Activated CD8-positive, alpha-beta memory T cell treated with anti-CD3 and anti-CD28 coated beads for 1 hour (primary cell): ENCODE measurements at places on chromosomes 12 and 14.

DNA sequence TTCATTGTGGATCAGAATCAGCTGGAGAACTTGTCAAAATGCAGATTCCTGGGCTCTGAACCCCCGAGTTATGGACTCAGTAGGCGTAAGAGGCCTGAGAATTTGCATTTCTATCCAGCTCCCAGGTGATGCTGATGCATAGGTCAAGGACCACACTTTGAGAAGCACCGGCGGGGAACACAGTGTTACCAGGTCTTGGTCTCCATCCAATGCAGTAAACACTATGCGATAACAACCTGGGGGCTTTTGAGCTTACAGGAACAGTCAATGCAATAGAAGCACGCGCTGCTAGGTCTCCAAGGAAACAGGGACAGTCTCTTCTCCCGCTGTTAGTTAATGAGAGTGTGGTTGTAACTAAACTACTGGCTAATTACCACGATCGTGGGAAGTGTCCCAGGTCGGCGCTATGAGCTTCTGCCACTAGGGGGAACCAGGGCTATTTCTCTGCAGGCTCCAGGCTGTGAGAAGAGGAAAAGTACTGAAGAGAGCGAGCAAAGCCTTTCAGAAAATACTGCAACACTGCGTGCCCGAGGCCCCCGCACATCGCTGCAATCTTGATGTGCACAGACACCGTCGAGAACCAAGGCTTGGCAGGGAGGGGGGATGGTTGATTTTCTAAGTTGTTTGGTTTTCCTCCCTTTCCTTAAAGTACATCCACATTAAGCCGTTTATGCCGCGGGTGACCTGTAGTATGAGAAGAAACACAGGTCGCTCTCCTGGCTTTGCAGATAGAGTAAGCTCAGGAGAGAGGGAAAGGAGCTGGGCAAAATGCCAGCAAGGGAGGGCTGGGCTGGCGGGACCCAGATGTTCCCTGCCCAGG is 52.0 kb upstream of the KCNA1 start:
- peak; percentile 10 for DNase-seq

GRCh38 chr14:68639000-68639757 is 153.7 kb downstream of the ZFP36L1 start:
- DNase-seq = no peak

DNA sequence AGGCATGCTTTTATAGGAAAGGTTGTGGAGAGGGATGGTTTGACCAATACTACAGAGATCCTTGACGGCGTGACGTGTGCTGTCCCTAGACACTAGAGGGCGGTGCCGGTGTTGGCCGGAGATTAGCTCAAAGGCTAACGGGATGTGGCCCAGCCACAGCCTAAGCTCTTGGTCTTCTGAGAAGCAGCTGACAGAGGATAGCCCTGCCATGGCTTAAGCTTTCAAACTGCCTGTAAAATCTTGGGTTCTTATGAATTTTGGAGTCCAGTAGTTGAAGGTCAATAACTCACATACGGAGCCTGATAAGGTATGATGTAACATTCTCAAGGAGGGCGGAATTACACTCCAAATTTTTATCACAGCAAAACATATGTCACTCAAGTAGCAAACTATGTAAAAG is 515.7 kb upstream of the ATXN7L3B start:
- DNase-seq = no peak

DNA sequence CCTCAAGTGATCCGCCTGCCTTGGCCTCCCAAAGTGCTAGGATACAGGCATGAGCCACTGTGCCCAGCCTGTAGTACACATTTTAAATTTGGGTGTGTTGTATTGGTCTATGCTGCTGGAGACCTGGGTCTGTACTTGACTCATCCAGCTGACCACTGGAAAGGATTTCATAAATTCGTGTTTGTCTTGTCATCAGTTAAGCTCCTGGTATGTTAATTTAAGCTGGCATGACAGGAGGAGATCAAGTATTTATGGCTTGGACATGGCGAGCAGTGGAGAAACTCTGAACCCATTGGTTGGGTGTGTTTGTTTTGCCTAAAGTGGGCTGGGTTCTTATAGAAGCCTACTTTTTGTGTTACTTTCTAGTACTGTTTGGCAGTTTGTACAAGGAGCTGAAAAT is 24.2 kb downstream of the YY1 start:
- DNase-seq = no peak

GRCh38 chr12:80293759-80294158 is 150.3 kb upstream of the PTPRQ start:
- no peak for DNase-seq

GRCh38 chr12:93966516-93967133 is 181.8 kb upstream of the PLXNC1 start:
- DNase-seq = no peak

GRCh38 chr12:105048315-105048714 is 35.9 kb downstream of the ALDH1L2 start:
- no peak for DNase-seq

DNA sequence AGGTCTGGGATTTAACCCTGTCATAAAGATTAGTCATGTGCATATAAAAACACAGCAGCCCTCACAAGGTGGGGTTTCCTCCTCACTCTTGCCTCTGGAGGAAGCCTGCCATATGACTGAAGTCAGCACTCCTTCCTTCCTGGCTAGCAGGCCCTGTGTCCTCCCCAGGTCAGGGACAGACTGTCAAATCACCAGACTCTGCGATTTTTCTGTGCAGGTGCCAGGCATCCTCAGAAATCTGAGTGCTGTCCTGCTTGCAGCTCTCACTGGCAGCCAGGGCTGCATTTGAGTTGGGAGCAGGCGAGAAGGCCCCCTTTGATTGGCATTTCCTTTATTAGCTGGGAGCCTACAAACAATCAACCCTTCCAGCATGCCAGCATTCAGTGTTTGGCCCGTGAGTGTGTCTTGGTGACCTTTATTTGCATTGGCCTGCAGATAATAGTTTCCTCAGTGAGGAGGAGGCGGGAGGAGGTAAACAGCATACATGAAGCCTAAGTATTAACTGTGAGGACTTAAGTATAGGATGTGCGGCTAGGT is 183.8 kb upstream of the ARHGAP5 start:
- DNase-seq = no peak

DNA sequence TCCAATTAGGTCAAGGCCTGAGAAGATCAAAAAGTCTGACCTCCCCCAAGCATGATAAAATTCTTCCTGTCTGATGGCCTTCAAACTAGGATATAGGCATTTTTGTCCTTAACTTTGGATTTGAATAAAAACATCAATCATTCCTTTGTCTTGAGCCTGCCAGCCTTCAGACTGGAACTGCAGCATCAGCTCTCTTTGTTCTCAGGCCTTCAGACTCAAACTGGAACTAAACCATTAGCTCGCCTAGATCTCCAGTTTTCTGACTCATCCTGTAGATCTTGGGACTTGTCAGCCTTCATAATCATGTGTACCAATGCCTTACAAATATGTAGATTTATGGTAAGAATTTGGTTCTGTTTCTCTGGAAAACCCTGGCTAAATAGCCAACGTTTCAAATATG is 721.7 kb downstream of the GALC start:
- DNase-seq = no peak

- no peak for DNase-seq
Observed at GRCh38 chr14:36579573-36580140, 2.8 kb downstream of the NKX2-8 start.

- DNase-seq = no peak
Observed at GRCh38 chr12:57162553-57163125, 15.2 kb upstream of the LRP1-AS start.

- DNase-seq = no peak
Observed at GRCh38 chr12:24898606-24899005, 50.3 kb downstream of the BCAT1 start.

DNA sequence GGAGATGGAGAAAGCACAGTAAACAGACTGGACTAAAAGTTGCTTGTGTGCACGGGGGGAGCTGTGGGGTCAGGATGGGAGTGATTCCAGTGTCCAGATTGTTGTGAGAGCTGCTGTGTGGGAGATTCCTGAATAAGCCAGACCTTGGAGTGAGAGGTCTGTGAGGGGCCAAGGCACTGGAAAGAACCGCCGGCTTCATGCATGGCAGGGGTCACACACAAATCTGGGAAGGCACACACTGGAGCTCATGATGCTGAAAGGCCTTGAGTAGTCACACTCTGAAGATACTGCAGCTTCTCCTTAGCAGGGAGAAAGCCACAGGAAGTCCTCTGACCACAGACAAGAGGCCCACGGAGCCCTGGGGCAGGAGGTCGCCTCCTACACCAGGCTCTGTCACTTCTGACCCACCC is 23.1 kb downstream of the ADCY6 start:
- DNase-seq = no peak

- no peak for DNase-seq
Observed at GRCh38 chr14:51331486-51332367, 91.7 kb downstream of the TMX1 start.

GRCh38 chr14:57502586-57503254 is 9.1 kb upstream of the CCDC198 start:
- no peak for DNase-seq

- DNase-seq = no peak
Observed at GRCh38 chr12:56188131-56188777, 1.0 kb downstream of the SMARCC2 start.

- DNase-seq = no peak
Observed at GRCh38 chr14:100526057-100526456, 61.2 kb downstream of the BEGAIN start.

DNA sequence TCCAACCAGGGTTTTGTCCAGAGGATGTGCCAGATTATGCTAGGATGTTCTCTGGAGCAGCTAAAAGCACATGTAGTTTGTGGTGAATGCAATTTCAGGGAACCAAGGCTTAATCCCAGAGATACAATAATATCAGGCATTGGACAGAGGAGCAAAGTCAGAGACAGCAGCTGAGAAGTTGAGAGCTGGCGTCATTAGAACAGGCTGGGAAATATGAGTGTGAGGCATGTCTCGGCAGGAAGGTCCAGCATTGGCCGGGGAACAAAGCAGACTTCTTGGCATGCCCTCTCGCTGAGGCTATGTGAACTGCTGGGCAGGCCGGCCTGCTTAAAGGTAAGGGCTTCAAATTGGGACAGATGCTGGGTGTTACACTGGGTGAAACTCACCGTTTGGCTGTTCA is 125.4 kb downstream of the CAND1 start:
- no peak for DNase-seq

DNA sequence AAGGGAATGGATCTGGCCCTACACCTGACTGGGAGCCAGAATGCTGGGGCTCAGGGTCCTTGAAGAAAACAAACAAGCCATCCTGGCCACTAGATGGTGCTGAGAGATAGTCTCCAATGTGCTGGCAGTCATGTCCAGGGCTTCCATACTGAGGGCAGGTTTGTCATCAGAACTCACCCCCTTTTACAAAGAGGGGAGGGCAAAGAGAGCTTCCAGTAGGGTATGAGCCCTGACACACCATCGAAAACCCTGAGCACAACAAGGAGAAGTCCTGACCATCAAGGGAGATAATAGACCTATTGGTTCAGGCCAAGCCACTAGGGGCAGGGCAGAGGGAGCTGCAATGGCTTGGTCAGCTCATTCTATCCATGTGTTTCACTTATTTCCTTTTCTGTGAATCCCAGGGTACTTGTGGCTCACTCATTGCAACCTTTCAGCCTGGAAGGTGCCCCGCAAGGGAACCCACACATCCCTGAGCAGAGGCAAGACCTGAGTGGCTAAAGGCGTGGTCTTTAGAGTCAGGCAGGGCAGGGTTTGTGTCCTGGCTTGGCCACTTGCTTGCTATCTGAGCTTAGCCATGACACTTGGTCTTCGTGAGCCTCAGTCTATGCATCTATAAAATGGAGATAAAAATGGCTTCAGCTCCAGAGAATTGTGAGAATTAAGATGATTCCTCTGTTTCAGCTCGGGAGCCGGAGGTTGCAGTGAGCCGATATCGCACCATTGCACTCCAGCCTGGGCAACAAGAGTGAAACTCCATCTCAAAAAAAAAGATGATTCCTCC is 6.2 kb upstream of the PLEKHH1 start:
- DNase-seq = no peak

- no peak for DNase-seq
Observed at GRCh38 chr12:124399622-124400021, 104.7 kb downstream of the RFLNA start.

- DNase-seq = no peak
Observed at GRCh38 chr12:76144245-76144549, 59.7 kb upstream of the NAP1L1 start.

DNA sequence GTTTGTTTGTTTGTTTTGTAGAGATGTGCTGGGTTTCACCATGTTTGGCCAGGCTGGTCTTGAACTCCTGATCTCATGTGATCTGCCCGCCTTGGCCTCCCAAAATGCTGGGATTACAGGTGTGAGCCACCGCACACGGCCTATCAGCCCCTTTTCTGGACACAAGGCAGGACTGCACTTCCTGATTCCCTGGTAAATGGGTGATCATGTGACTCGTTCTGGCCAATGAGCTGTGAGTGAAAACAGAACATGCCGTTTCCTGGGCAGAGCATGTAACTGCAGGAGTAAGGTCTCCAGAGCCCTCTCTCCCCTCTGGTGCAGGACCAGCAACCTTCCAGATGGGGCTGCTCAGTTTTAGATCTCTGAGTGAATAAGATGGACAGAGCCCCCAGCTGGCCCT is 92.7 kb downstream of the ITPK1 start:
- no peak for DNase-seq

DNA sequence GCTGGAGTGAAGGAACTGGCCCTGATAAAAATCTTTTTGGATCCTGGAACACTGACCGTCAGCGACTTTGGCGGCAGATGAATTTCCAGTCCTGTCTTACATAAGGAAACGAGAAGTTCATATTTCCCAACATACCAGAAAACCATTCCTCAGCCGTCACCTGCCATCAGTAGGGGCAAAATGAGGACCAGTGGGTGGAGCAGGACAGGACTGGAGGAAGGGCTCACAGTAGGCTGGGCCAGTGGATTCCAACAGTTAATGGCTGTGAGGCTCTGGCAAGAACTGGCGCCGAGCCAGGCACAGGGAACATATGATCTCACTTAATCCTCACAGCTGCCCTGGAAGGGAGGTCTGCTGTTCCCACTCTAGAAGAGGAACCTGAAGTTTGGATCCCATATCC is 67.2 kb upstream of the FAM181A start:
- DNase-seq = no peak

DNA sequence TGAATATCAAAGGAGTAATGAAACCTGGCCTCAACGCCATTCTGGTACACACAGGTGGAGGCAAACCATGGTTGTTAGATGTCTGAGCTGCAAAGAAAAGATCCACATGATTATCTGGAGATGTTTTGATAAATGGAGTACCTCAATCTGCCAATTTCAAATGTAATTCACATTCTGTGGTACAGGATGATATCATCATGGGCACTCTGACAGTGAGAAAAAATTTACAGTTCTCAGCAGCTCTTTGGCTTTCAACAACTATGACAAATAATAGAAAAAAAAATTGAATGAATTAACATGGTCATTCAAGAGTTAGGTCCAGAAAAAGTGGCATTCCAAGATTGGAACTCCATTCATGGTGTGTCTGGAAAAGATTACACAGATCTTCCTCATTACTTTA is 17.3 kb downstream of the TMED8 start:
- DNase-seq = no peak

- no peak for DNase-seq
Observed at GRCh38 chr14:35991356-35991755, 165.2 kb downstream of the BRMS1L start.

- DNase-seq = no peak
Observed at GRCh38 chr14:30063746-30064145, 136.1 kb upstream of the PRKD1 start.

DNA sequence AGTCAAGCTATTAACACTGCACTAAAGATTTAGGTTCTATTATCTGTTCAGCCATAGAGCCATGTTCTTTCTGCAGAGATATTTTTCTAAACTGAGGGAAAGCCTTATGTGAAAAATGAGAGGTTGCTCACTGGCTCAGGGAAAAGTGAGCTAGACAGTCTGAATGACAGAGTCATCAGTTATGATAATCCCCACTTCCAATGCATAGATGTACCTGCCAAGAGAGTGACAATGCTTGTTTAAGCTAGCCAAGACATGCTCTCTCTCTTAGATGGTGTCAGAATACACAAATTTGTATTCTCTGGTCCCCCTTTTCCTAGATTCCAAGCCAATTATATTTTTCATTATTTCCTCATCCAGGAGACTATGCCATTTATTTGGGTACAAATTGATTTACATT is 176.9 kb upstream of the FRMD6 start:
- DNase-seq = no peak
